IMR-90 (cell line): ENCODE measurements at places on chromosomes 7 and 10.
A peak's percentile ranks its signal among the peaks of the same experiment; 100 is the strongest.

- no peaks in the 10 kb centered on the region for H3K36me3 ChIP-seq
- no peak for DNase-seq
- H3K4me3 ChIP-seq, result no peak overlapping the region
- peaks cover 9% of the 10 kb centered on the region for H3K4me1 ChIP-seq
- no peak overlapping the region for H3K27ac ChIP-seq
Observed at GRCh38 chr7:155234158-155234492, 63.6 kb upstream of the INSIG1 start.

- H3K27ac ChIP-seq, result peak overlapping the region; percentile 65
- peaks cover 9% of the 10 kb centered on the region for H3K36me3 ChIP-seq
- peak overlapping the region; percentile 69 for H3K4me3 ChIP-seq
- peak; percentile 26 for DNase-seq
- H3K4me1 ChIP-seq, result peaks cover 4% of the 10 kb centered on the region
- H3K27me3 ChIP-seq, result no peaks in the 10 kb centered on the region
Observed at GRCh38 chr7:42932811-42933591, 825 bp downstream of the MRPL32 start.

GRCh38 chr10:47244560-47245500, 55.2 kb upstream of the GDF10 start:
- no peak overlapping the region for H3K27ac ChIP-seq
- no peak overlapping the region for H3K4me3 ChIP-seq
- H3K27me3 ChIP-seq, result peaks cover 40% of the 10 kb centered on the region
- peaks cover 3% of the 10 kb centered on the region; the same call in 1 of the 2 replicates for H3K4me1 ChIP-seq
- no peaks in the 10 kb centered on the region for H3K36me3 ChIP-seq

DNA sequence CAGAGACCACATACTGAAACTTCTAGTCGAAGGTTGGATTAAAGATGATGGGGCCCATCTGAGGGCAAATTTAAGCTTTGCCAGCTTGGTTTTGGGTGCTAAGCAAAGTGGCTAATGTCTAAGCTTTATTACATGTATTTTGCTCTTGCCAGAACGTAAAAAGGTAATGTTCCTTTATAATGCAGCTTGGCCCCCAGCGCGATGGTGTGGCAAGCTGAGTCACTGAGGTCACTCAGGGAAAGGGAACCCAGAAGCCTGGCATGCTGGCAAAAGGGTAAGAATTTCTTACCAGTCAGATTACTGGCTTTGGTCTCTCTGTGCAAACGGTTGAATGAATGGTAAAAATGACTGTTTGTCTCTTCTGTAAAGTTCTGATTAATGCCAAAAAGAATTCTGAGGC, 158.3 kb upstream of the KCND2 start:
- no peaks in the 10 kb centered on the region for H3K4me1 ChIP-seq
- H3K4me3 ChIP-seq, result no peak overlapping the region
- no peak overlapping the region for H3K27ac ChIP-seq

GRCh38 chr10:93062514-93063143, 2.0 kb downstream of the CYP26C1 start:
- H3K4me3 ChIP-seq, result peak overlapping the region; percentile 36
- H3K27me3 ChIP-seq, result peaks cover 74% of the 10 kb centered on the region
- no peaks in the 10 kb centered on the region; the same call in 1 of the 2 replicates for H3K36me3 ChIP-seq
- DNase-seq, result peak; percentile 44
- peaks cover 6% of the 10 kb centered on the region; the same call in 1 of the 2 replicates for H3K4me1 ChIP-seq

- H3K36me3 ChIP-seq, result peaks cover 1% of the 10 kb centered on the region; the same call in 1 of the 2 replicates
- H3K4me3 ChIP-seq, result no peak overlapping the region
- H3K27ac ChIP-seq, result no peak overlapping the region
Observed at GRCh38 chr7:112006071-112006470, 200.1 kb downstream of the DOCK4 start.

- no peak for DNase-seq
- no peaks in the 10 kb centered on the region for H3K27me3 ChIP-seq
- no peak overlapping the region for H3K27ac ChIP-seq
- H3K4me3 ChIP-seq, result no peak overlapping the region
- peaks cover 8% of the 10 kb centered on the region for H3K4me1 ChIP-seq
Observed at GRCh38 chr7:54827734-54828133, 68.7 kb upstream of the SEC61G start.

DNA sequence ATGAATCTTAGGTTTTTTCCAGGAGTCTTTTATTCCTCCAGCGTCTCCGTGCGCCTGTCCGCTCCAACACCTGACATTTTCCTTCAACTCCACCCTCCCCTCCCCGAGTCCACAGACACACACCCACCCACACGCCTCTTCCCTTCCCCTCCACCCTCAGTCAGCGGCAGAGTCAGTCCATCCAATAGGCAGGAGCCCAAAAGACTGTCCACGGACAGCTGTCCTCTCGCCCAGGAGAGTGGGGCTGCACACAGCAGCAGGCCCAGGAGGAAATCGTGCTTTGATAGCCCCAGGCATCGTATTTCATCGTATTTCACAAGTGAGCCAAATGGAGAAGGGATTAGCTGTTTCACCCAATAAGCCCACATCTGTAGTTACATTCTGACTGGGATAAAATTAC, 285.1 kb downstream of the ZEB1 start:
- H3K27me3 ChIP-seq, result no peaks in the 10 kb centered on the region
- no peak overlapping the region for H3K4me3 ChIP-seq
- DNase-seq, result peak; percentile 41

- H3K4me3 ChIP-seq, result no peak overlapping the region
- no peak for DNase-seq
- H3K36me3 ChIP-seq, result no peaks in the 10 kb centered on the region
Observed at GRCh38 chr10:63392224-63392623, 73.6 kb downstream of the JMJD1C start.

DNA sequence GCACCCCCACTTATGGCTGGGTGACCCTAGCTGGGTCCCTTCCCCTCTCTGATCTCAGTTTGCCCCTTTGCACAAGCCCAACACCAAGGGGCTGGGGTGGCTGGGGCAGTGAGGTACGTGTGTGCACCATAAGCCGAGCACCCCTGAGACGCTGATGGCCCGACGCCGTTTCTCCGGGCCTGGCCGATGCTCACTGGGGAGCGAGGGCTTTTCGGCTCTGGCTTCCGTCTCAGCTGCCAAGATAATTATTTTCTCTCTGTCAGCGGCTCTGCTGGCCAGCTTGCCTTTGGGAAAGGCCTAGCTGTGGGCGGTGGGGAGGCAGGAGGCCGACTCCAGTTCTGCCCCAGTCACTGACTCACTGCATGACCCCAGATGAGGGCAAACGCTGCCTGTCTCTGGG, 91.0 kb downstream of the ZMIZ1 start:
- H3K4me3 ChIP-seq, result no peak overlapping the region
- peak; percentile 68 for DNase-seq
- H3K27ac ChIP-seq, result peak overlapping the region; percentile 93

DNA sequence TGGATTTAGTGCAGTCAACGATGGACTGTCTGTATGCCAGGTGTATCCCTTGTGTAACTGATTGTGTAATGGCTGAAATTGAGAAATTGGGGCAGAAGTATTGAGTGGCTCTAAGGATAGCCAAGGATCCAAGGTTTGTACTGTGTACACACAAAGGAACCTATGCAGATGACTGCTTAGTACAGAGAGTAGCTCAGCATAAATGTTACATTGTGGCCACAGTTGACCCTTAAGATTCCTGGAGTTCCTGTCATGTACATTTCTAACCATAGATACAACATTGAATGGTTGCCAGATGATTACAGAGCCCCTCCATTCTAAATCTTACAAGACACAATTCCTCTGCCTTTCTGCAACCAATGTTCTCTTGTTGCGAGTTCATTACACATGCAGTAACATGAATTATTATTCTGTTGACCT, 25.3 kb downstream of the CCDC126 start:
- H3K27ac ChIP-seq, result no peak overlapping the region
- no peaks in the 10 kb centered on the region for H3K27me3 ChIP-seq
- DNase-seq, result peak; percentile 76
- H3K36me3 ChIP-seq, result no peaks in the 10 kb centered on the region

DNA sequence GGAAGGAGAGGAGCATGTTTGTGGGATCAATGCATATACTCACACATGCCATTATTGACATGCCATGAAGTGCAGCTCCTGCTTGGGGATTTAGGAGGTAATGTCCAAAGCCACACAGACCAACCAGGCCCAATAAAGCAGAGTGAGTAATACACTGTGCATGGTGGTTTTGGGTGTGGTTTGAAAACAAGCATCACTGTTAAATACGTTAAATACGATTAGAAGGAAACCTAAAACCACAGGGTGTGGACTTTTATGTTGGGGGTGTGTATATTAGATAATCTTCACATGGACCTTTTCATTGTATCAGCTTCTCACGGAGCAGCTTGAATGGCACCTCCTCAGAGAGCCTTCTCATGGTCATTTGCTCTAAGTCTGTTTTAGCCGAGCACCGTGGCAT, 10.4 kb upstream of the EIF3A start:
- no peak overlapping the region for H3K27ac ChIP-seq
- no peaks in the 10 kb centered on the region for H3K27me3 ChIP-seq
- no peaks in the 10 kb centered on the region for H3K36me3 ChIP-seq
- no peak overlapping the region for H3K4me3 ChIP-seq

- no peaks in the 10 kb centered on the region; the same call in 1 of the 2 replicates for H3K4me1 ChIP-seq
- no peaks in the 10 kb centered on the region for H3K36me3 ChIP-seq
- no peak for DNase-seq
- no peak overlapping the region for H3K27ac ChIP-seq
- H3K27me3 ChIP-seq, result no peaks in the 10 kb centered on the region
- no peak overlapping the region for H3K4me3 ChIP-seq
Observed at GRCh38 chr10:115849197-115849596, 423.8 kb downstream of the GFRA1 start.

DNA sequence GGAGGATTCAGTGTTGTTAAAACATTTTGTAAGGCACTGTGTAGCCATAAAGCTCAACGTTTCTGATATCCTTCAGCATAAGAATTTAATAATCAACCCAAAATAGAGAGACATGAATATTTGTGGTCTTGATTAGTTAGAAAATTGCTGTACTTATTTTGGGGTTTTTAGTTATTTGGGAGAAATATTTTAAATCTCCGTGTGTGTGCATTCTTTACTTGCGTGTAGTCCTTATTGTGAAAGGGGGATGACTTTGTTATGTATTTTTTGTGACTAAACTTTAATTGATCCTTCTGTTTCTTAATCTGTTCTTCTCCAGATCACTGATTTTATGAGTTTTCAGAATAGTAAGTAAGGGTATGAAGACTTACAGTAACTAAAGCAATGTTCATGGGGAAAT, 81.2 kb downstream of the ZNRF2 start:
- no peak overlapping the region for H3K4me3 ChIP-seq
- no peaks in the 10 kb centered on the region for H3K27me3 ChIP-seq
- H3K4me1 ChIP-seq, result peaks cover 1% of the 10 kb centered on the region; the same call in 1 of the 2 replicates

DNA sequence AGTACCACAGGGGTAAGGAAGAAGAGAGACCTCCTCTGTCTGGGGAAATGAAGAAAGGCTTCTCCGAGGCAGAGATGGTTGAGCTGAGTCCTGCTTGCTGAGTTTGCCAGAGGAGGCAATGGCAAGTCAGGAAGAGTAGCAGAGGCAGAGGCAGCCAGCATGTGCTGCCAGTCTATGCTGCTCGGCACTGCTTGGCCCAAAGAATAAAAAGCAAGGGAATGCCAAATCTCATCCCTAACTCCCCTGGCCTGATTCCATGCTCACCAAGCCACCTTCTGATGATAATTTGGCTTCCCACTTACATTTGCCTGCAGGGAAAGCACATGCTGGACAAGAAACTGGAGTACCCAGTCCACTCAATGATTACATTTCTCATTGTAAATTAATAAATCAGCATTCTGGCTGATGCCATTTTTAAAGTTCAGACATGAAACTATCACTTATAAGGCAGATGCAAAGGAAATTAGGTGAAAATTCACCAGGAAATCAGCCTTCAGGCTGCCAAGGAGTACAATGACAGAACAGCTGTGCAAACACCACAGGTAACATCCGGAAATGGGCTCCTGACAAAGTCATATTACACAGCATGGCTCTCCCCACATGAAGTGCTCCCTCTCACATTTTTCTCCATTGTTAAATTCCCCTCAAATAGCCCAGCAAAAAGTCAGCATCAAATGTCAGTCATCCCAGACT, 245.9 kb downstream of the MTERF1 start:
- no peaks in the 10 kb centered on the region for H3K27me3 ChIP-seq
- no peaks in the 10 kb centered on the region for H3K4me1 ChIP-seq
- no peaks in the 10 kb centered on the region for H3K36me3 ChIP-seq

DNA sequence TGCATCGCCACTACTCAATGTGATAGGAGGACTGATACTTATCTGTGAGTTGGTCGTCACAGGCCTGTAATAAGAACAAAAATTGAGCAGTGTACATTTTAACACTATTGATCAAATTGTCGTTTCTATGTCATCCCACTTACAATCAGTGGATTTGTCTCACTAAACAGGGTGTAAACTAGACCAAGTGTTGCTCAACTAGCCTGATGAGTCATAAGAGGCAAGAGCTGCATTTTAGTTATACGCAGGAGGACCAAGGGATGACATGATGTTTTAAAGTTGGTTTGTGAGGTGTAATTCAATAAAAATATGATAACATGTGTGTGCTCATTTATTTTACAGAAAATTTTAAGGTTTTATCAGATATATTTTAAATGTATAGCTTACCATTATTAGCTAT, 1239.2 kb downstream of the REEP3 start:
- no peak for DNase-seq
- H3K27ac ChIP-seq, result no peak overlapping the region
- no peaks in the 10 kb centered on the region for H3K27me3 ChIP-seq
- H3K4me1 ChIP-seq, result no peaks in the 10 kb centered on the region
- H3K36me3 ChIP-seq, result no peaks in the 10 kb centered on the region

- H3K4me1 ChIP-seq, result peaks cover 9% of the 10 kb centered on the region
- H3K27me3 ChIP-seq, result no peaks in the 10 kb centered on the region; the same call in 1 of the 2 replicates
- no peak overlapping the region for H3K27ac ChIP-seq
- no peaks in the 10 kb centered on the region for H3K36me3 ChIP-seq
- peak overlapping the region; percentile 64 for H3K4me3 ChIP-seq
- peak; percentile 72 for DNase-seq
Observed at GRCh38 chr10:126387041-126387921, 996 bp downstream of the ADAM12 start.

DNA sequence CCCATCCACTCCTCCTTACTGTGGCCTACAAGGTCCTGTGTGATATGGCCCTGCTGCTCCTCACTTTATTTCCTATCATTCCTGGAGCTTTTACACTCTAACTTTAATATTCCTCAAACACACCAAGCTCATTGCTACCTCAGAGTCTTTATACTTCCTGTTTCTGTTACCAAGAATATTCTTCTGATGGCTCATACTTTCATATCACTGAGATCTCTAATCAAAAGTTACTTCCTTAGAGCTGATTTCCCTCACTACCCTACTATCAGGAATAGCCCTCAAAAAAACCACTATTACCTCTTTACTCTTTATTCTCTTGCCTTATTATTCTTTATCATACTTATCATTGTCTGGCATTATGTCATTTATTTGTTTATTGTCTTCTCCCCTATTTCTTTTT, 5.8 kb upstream of the PPP3CB start:
- H3K4me1 ChIP-seq, result peaks cover under 1% of the 10 kb centered on the region; the same call in 1 of the 2 replicates
- peak; percentile 20 for DNase-seq
- H3K27me3 ChIP-seq, result no peaks in the 10 kb centered on the region
- H3K4me3 ChIP-seq, result no peak overlapping the region

- no peak for DNase-seq
- H3K36me3 ChIP-seq, result peaks cover 42% of the 10 kb centered on the region
- no peak overlapping the region for H3K4me3 ChIP-seq
- no peak overlapping the region for H3K27ac ChIP-seq
- peaks cover 6% of the 10 kb centered on the region for H3K4me1 ChIP-seq
- no peaks in the 10 kb centered on the region for H3K27me3 ChIP-seq
Observed at GRCh38 chr7:100155553-100156317, 2.8 kb downstream of the TRAPPC14 start.
